ENCODE measurements at places on chromosomes 13 and 19.

- no peak for DNase-seq
Observed at GRCh38 chr19:1247748-1248138, 640 bp upstream of the MIDN start.

DNA sequence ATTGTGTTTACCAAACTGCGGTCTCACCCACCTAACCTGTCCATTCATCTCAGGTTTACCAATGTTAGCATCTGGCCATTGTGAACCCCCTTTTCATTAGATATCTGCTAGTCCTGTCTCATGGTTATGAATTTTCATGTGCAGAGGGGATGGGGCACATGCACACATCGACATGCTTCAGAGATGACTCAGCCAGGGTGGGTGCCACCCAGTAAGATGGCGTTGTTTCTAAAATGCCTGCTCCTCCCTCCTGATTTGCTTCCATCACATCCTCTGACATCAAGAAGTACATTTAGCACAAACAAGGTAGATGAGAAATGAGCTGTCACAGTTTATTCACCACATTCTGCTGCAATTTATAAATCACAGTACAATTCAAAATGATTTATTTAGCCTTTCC, 51.3 kb downstream of the GPALPP1 start:
- no peak for DNase-seq

DNA sequence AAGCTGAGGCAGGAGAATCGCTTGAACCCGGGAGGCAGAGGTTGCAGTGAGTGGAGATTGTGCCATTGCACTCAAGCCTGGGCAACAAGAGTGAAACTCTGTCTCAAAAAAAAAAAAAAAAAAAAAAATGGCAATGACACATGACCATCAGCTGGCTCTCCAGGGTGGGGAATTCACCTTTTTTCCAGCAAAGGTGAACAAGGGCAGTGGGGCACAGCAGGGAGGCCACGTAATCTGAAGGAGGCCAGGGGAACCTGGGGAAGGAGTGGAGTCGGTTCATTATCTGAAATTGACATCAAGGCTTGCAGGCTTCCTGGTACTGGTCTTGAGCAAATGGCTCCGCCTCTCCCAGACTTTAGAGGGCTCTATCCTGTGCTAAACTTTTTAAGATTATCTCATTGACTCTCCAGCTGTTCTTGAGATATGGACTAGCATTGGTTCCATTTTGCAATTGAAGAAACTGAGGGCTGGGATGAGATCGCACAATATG, 28.1 kb downstream of the KEAP1 start:
- DNase-seq = no peak

DNA sequence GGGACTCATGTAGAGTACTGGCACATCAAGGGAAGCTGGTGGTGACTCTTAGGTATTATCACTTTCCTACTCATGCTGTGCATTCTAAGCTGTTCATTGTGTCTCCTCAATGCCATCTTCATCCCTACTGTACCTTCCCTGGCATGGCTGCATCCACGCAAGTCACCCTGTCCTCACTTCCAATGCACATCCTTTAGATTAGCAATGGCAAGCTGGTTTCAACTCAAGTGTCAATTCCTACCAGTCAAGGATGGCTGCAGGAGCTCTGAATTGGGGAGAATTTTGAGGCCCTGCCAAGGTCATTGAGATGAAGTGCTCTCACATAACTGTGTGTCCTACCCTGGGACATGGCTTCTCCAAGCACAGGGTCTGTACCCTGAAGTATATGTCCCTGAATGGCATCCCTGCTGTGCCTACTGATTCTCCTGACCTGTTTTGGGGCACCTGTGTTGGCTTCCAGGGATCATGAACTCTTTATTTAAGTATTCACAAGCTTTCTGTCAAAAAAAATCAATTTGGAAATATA, 24.6 kb downstream of the COL4A1 start:
- DNase-seq = no peak

DNA sequence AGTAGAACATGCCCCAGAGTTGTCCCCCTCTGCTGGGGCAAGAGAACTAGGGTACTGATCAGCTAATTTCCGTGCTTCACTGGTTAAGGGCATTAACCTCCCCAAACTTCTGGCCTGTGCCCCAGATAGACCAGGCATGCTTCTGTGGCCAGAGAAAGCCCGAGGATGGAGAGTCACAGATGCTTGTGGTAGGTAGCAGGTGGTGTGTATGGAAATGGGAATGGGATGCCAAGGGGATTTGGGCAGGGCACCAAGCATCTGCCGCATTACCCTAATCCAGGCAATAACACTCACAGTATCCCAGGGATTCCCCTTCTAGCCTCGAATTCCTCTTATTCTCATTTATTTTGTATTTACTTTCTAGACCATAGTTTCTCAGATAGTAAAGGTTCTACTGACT, 124.8 kb upstream of the KLF12 start:
- no peak for DNase-seq

All from activated CD8-positive, alpha-beta memory T cell treated with anti-CD3 and anti-CD28 coated beads for 48 hours (primary cell).